ENCODE measurements at places on chromosomes 16 and 17.
A peak's percentile ranks its signal among the peaks of the same experiment; 100 is the strongest.

GRCh38 chr17:51472670-51473205 is 212.4 kb downstream of the UTP18 start:
- DNase-seq: no peak

GRCh38 chr16:71626018-71626857 is at the start of gene MARVELD3:
Gene MARVELD3, plus strand, starts transcription at chr16:71626184. Its CDS starts 46 bp downstream, at chr16:71626230.
- DNase-seq: peak; percentile 64

GRCh38 chr17:75698659-75699058 is 22.6 kb upstream of the ITGB4 start:
- DNase-seq: no peak

GRCh38 chr16:89956505-89957215 is 8.1 kb downstream of the DEF8 start:
- DNase-seq: no peak

DNA sequence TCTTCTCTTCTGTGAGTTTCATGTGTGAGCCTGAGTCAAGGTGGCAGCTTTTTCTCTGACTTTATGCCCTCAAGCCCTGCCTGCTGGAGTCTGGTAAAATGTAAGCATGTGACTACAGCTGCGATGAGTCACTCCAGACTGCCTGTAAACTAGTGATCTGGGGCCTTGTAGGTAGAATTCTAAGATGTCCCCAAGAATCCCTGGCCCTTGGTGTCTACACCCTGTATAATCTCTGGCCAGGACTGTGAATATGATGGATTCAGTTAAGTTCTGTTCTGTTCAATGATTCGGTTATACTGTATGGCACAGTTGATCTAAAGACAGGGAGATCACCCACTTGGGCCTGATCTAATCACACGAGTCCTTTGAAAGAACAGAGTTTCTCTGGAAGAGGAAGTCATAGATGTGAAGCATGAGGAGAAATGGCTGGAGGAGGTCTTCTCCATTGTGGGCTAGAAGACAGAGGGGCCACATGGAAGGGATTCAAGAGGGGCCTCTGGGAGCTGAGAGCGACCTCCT is 29.8 kb downstream of the PRSS54 start:
- no peak for DNase-seq

GRCh38 chr16:56669840-56670619 is 416 bp downstream of the MT1H start:
- no peak for DNase-seq

- DNase-seq: peak; percentile 15
Observed at GRCh38 chr16:2777903-2778629, 986 bp upstream of the ELOB start.

DNA sequence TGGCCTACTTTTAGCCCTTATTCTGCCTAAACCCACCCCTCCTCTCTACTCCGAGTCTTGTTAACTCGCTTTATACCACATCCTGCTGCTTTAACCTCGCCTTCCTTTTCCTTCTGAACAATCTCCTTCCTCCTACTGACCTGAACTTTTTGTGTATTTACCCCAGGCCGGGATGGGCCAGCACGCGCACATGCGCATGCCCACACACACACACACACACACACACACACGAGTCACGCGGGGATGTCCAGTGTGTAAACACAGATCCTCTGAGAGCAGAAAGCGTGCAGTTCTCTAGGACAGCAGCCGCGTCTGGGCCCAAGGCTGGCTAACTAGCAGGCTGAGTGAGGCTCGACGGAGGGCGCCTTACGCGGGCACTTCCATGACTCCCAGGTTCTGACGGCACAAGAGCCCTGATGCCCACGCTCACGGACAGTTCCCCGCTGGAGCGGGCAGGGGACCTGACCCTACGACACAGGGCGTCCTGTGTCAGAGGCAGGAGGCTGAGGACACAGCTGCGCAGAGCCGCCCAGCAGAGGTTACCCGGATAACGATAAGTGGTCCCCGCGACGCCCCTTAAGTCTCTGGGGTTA is 610 bp downstream of the PIK3R5 start:
- DNase-seq: no peak

DNA sequence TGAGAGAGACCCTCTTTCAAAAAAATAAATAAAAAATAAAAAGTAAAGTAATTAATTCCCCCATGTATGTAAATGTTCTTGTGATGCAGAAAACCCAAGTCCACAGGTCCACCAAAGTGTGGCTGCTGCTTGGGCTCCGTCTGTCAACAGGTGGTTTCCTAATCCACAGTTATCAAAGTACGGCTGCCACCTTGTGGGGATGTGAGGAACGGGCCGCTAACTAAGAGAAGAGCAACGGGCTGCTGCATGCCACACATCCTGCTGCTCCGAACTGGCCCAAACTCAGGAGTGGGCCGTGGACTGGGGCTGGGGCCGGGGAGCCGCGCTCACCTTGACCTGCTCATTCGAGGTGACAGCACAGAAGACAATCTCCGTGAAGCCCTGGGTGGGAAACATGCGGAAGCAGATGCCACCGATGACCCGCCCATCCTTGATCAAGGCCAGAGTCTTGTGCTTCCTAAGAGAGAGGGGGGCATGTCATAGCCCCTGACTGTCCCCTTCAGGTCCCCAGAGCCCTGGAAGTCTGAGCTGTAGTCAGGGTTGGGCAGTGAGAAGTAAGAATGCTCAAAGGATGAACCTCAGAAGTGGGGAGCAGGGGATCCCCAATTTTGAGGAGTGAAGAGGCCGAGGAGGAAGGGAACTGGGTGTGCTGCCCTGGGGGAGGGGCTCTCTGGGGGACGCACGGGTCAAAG is 4.3 kb downstream of the KAT2A start:
- DNase-seq: peak; percentile 90

GRCh38 chr17:77924757-77925336 is 33.7 kb upstream of the TNRC6C start:
- DNase-seq: peak; percentile 41

DNA sequence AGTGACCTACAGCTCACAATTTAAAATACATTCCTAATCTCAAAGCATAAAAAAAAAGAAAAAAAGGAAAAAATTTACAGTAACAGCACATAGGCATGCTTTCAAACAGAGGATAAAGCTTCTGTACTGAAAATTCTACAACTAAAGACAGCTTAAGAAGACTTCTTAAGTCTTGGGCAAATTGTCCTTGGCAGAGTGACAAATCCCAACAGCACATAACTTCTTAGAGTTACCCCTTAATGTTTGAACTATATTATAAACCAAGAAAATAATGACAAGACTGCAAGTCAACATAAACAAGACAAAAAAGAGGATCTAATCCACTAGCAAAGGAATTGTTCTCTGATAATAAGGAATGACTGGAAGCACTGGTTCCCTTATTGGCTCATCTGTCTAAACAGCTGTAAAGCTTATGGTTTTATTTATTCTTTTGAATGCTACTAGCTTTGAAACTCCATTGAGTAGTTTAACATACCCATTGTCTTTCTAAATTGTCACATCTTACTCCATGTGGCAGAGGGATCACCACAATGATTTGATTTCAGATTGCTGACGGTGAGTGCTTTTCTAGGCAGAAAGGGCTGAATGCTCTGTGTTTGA is 1576.8 kb upstream of the GOT2 start:
- no peak for DNase-seq

- no peak for DNase-seq
Observed at GRCh38 chr17:37462492-37462891, 27.2 kb upstream of the DUSP14 start.

DNA sequence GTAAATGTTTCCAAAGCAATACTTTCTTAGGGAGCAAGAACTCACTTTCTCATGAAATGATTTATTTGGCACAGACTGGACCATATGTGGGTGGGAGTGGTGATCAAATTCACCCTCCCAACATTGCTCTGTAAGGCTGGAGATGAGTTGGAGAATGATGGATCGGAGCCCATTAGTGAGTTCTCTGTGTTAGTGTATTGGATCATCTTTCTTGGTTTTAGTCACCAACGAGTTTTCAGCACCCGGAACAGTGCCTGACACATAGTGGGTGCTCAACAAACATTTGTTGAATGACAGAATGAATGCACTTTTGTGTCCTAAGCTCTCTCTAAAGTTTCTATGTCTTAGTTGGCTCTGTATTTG is 104.5 kb upstream of the FAM20A start:
- DNase-seq: no peak

DNA sequence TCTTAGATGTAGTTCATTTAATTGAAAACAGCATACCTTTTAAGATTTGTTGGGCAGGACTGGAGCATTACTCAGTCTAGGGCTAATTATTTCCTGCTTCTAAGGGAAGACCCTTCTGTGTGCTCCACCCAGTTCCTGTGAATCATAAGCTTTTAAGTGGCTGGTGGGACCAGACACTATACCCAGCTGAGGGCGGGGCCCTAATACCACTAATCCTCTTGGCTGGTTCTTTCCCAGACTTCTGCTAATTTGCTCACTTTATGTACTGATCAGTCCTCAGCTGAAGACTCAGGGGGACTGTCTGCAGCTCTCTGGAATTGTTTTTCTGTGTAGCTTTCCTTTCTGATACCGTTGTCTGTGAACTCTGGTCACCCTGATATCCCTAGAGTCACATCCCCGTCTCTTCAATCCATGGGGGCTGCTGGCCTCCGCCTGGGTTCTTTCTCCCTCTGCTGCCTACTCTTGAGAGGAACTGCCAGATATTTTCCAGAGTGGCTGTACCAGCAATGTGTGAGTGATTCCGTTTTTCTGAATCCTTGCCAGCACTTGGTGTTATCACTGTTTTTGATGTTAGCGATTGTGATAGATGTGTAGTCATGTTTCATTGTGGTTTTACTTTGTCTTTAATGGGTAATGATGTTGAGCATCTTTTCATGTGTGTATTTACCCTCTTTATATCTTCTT is 35.1 kb downstream of the MFSD11 start:
- no peak for DNase-seq

DNA sequence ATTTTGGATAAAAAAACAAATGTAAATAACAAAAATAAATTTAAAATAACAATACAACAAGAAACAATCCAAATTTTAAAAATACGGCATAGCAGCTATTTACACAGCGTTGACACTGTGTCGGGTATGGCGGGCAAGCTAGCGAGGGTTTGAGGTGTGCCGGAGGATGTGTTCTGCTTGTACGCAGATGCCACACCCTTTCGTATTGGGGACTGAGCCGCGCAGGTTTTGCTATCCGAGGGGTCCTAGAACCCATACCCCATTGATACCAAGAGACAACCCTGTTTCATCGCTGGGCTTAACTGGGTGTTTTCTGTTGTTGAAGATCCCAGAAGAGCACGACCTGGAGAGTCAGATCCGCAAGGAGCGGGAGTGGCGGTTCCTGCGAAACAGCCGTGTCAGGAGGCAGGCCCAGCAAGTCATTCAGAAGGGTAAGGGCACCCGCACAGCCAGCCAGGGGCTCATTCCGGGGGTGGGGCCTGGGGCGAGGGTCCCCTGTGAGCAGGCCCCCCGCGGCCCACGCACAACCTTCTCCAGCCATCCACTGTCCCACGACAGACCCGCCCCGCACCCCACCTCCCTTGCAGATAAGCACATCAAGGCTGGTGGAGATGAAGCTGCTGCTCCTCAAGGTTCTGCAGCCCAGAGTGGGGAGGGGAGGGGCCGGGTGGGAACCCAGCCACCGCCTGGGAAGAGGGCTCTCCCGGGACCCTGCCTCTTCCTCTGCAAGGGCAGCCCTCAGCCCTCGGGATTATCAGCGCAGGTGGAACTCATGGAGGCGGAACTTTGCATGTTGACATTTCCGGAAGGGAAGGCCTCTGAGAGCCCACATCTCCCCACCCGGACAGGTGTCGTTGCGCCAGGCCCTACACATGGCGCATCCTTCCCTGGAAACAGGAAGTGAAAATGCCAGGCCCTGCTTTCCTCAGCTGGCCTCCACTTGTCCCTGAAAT is 51.2 kb upstream of the CHMP6 start:
- DNase-seq: peak; percentile 64

DNA sequence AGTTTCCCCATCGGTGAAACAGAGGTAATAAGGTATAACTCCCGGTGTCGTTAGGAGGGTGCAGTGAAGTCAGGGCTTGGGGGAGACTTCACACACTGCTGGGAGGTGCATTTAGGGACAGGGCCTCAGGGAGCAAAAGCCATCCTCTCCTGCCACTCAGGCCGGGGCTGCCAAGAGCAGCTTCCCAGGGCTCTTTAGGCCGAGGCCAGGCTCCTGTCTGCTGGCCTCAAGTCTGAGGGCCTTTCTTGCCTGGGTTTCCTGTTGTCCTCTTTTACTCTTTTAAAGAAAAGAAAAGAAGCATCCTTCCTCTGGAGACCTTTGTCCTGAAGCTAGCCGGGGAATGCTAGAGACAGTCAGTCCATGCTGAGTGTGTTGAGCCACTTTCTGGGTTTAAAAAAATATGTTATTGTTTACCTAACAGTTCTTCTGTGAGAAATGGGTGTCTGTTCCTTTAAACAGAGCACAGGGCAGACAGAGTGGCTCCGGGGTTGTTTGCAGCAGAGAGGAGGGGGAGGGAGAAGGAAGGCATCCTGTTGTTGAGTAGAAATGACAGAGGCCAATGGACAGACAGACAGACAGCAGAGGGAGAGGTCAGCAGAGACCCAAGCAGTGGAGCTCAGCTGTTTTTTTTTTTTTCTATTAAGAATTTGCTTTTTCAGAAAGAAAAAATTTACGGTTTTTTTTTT is 79.1 kb downstream of the C17orf67 start:
- no peak for DNase-seq

- DNase-seq: no peak
Observed at GRCh38 chr17:66492561-66493005, 190.2 kb downstream of the PRKCA start.

DNA sequence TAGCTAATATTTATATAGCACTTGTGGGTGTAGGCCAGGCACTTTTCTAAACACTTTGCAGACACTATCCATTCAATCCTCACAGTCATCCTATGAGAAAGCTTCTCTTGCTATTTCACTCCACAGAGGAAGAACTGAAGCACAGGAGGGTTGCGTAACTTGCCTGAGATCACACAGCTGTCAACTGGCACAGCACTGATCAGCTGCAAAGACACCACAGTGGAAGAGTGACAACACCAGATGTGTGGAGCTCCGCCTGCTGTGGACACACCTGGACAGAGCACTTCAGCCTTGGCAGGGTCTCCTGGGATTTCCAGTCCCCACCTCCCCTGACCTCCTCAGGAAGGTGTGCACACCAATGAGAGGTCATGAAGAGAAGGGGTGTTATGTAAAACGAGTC is 13.3 kb upstream of the CNEP1R1 start:
- DNase-seq: no peak

- DNase-seq: no peak
Observed at GRCh38 chr17:58911741-58912343, 156.2 kb downstream of the PPM1E start.

DNA sequence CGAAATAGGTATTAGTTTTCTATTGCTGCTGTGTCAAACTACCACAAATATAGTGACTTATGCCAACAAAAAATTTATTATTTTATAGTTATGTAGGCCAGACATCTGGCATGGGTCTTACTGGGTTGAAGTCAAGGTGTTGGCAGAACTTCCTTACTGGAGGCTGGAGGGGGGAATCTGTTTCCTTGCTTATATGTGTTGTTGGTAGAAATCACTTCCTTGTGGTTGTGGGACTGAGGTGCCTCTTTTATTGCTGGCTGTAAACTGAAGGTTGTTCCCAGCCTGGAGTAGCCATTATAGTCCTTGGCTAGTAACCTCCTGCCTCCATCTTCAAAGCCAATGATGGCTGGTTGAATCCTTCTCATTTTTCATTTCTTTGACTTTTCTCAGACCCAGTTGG is 439.8 kb upstream of the EEF2KMT start:
- no peak for DNase-seq

DNA sequence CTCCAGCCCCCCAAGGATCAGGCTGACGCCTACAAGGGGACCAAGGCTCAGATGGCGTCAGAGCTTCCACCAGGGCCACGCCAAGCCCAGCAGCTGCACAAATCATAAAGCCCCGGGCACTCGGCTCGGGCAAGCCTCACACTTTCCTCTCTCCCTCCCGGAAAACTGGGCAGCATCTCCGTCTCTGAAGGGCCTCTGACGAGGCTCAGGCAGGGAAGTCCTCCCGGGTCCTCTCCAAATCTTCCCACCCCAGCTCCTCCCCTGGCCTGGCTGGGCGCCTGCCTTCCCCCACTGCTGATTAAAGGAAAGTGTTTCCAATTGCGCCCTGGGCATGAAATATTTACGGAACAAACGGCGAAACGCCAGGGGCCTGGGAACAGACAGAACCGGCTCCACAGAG is 38.5 kb downstream of the PIEZO1 start:
- DNase-seq: no peak

All from tibial artery (tissue), 4 donors.